ENCODE measurements at places on chromosomes 7 and 10.

DNA sequence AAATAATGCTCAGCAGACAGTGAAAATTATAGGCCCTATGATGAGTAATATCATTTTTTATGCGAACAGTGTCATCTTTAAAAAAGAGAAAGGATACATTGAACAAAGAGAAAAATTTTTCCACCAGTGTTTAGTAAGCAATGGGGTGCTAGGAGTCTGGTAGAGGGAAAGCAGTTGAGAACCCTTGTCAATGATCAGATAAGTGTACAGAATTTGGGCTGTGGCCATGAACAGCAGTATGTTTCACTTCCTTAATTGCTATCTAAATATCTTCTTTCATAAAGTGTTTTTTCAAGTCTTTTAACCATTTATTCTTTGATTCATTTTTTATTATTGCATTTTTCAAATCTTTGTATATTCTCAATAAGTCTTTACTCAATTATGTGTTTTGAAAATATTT, 750.7 kb upstream of the KCND2 start:
- no peak for DNase-seq

DNA sequence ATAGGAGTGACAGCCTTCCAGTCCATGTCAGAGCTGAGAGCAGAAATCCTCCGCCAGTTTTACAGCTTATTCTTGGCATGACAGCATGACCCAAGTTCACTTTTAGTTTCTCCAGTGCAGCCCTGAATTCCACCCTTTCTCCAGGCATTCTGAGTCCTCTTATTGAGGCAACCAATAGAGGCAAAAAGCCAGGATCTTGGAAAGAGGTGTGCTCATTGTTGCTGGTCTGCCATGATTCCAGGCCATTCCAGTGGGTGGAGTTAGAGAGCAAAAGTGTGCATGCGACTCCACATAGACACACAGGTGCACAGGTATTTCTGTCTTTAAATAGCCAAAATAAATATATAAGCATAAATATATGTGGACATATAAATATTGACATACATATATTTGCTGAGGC, 224.7 kb upstream of the ADARB2 start:
- DNase-seq = no peak

DNA sequence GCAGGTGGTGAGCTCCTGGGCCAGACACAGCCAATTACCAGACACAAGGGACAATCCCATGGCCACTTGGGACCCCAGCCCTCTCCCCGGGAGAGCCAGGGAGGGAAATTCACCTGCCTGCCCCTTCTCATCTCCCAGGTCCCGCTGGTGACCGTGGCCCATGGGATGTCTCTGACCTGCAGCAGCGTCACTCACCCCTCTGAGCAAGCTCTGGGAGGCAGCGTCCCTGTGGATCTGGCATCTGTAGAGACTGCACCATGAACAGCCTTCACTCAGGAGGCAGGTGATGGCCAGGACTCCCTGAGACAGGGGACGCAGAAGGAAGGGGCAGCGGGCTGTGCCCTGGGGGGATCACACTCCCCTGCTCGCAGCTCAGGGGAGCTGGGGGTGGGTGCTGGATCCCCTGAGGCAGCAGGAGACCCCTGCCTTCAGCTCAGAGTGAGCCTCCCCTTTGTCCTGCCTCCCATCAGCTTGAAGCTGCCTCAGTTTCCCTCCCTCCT, 90.8 kb downstream of the FOXL3 start:
- DNase-seq = no peak

- DNase-seq = no peak
Observed at GRCh38 chr7:94697035-94697974, 41.4 kb upstream of the SGCE start.

GRCh38 chr7:12231097-12231496, 20.0 kb downstream of the TMEM106B start:
- no peak for DNase-seq

GRCh38 chr7:82805527-82805960, 357.1 kb downstream of the PCLO start:
- no peak for DNase-seq

DNA sequence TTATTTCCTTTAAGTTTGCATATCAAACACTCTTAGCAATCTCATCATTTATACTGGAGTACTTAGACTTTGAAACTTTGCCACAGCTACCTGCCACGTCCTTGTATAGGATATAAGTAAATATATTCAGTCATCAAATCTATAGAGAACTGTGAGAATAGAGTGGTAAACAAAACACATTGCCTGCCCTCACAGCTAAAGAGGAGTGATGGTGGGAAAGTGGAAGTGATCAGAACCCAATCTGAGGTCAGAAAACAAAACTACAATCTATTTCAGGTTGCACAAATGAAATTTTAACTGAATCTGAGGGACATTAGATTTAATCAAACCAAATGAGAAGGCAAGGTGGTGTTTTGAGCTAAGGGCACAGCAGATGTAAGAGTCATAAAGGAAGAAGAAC, 74.8 kb downstream of the ZEB1 start:
- no peak for DNase-seq

DNA sequence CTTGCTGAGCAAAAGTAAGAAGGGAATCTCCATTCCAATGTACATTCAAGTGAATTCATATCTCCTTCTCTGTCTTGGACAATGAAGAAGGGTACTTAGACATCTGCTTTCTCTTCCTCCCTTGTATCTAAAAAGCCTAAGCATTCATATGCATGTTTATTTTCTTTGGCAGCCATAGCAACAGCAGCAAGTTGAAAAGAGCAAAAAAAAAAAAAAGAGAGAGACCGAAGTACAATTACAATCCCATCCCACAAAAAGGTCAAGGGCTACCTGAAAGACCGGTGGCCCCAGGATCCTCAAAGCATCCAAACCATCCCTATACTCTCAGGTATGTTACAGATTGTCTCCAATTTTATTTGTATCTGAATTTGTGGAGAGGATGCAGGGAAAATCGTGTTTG, 4.1 kb downstream of the OR2F1 start:
- no peak for DNase-seq

GRCh38 chr7:40507166-40507565, 372.4 kb downstream of the SUGCT start:
- no peak for DNase-seq

GRCh38 chr7:28061824-28062196, 118.8 kb downstream of the JAZF1 start:
- no peak for DNase-seq

DNA sequence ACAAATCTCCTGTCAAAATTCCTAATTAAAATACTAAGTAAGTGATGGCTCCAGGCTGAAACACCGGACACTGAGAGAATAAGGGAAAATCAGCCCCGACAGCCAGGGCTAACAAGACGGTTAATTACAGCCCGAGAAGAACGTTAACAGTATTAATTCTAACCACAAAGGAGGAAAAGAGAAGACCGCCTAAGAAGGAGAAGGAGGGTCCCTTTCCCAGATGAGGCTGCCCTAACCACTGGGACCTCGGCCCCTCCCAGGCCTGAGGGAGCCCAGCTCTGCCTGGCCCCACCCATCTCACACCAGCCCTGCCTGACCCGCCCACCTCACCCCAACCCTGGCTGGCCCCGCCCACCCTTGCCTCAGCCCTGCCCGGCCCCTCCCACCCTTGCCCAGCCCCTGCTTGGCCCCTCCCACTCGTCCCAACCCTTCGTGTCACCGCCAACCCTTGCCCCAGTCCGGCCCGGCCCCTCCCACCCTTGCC, 51.3 kb downstream of the PWWP2B start:
- DNase-seq = peak; percentile 57

DNA sequence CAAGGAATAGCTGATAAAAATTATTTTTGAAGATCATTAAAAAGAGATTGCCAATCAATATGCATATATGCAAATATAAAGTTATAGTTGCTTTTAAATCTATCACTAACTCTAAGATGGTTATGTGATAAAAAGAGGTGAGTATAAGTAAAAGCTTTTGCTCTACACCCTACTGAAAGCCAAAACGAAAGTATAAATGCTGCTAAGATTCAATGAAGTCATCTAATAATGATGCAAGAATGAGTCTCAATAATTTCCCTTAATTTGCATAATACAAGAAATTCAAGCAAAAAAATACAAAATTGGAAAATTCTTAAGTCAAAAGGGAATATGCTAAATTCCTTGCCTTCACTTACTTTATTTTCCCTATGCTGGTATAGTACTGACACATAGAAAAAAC, 75.2 kb downstream of the WAPL start:
- DNase-seq = no peak

- no peak for DNase-seq
Observed at GRCh38 chr10:105185161-105185560, 544.1 kb downstream of the SORCS3 start.

DNA sequence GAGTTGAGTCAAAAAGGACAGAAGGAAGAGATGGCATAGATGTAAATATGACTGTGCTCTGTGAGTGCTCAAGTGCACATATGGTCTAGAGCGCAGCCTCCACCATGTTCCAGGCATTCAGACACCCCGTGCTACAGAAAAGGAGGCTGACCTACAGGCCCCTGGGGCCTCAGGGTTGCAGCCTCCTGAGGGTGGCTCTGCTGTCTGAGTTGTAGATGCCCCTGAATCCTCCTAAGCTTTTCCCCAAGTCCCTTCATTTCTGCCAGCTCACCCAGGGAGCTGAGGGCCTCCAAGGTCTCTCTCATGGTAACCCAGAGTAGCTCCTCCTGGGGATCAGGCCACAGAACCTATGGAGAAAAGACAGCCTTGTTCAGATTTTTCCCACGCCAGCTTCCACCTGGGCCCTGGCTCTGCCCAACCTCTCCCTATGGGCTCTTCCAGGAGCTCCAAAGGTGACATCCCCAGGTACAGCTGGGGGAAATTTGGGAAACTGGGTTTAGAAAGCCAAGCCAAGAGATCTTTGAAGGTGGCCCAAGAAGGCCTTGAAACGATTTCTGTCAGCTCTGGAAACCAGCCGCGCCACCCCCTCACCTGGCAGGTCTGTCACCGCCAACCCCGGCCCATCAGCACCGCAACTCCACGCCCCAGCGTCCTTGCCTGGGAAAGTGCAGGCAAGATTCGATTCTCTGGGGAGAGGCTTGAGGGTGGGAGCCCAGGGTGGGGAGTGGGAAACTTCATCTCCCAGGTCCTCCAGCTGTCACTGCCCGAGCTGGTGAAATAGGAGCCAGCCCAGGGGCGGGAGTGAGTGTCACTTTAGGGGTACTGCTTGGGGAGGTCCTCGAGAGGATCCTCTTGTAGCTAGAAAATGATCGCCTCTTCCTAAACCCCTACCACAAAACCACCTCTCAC, 2.4 kb downstream of the ZNF467 start:
- no peak for DNase-seq

- no peak for DNase-seq
Observed at GRCh38 chr7:7921830-7922229, 46.8 kb upstream of the GLCCI1 start.

- no peak for DNase-seq
Observed at GRCh38 chr7:115782696-115783490, 247.7 kb downstream of the TFEC start.

DNA sequence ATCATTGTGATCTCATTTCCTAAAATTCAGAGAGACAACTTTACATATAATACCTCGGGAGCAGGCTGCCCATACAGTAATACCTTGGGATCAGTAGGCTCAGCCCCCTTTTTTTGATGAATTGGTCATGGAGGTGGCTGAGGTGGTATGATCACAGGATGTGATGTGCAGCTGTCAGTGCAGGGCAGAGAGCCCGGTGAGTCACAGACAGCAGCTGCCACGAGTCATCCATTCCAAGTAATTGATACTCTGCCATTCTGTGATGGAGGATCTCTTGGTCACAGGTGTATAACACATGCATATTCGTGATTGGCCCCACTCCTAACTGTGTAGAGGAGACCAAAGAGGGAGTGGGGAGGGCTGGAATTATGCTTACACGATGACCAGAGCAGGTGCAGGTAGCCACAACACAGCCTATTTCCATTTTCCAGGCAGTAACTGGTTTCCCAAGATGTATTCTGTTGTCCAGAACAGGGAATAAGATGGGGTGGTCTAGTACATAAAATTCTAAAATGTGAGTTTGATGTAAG, 14.1 kb downstream of the NRCAM start:
- no peak for DNase-seq

- DNase-seq = peak; percentile 58
Observed at GRCh38 chr7:21939136-21939857, 6.4 kb downstream of the CDCA7L start.

DNA sequence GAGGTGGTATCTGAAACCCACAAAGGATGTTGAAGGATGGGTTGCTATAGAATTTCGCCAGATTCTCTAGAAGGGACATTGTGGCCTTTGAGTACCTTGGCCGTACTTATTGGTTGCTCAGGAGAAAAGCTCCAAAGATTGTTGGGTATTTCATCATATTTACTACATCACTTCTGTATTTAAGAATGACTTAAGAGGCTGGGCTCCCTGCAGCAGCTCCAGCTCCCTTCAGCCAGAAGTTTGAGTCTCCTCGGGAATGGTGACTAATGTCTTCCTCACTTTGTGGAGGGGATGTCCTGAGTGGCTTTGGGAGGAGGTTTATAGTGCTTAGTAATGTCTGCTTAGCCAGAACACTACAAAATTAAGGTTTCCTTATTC, 18.1 kb downstream of the MINDY4 start:
- no peak for DNase-seq

DNA sequence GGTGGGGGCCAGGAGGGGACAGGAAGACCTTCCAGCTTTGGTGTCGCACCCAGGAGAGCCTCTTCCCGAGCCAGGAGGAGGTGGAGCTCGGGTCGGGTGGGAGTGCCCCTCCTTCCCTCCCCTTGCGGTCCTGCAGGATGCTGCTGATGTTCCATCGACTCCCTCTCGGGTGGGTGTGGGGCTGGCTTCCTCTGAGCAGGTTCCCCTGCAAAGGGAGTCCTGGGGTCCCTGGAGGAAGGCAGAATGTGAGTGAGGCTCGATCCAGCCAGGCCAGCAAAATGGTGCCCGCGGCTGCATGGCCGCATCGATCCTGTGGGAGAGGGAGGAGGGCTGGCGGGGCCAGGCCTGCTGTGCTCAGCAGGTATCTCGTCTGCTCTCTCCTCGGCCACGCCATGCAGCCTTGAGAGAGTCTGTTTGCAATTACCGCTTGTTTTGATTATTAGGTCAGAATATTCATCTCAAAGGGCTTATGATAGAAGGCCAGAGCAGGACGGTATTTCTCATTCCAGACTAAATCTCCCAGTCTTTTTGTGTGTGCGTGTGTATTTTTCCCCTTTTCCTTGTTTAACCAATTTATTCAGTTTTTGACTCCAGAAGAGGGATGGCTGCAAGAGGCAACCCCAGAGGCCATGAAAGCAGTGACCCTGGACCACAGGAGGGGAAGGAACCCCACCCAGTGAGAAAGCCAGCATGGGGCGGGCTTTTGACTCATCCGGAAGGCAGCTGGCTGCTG, 137.3 kb upstream of the ZMIZ1 start:
- DNase-seq = no peak

DNA sequence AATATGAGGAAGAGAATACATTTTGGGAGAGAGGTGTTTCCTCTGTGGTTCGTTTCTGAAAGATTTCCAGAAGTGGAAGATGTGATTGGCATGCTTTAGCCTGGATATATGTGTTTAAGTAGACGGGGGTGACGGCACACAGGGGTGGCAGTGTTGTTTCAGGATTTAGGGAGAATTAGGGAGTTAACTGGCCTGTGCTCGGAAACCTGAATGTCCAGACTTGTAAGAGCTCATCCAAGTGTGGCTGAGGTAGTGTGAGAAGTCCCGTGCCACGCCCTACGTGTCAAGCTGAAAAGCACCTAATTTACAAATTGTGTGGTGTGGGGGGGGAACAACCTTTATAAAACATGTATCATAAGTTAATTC, 1.1 kb downstream of the RALA start:
- DNase-seq = no peak

All from stimulated activated CD4-positive, alpha-beta T cell treated with anti-CD3 and anti-CD28 coated beads, Interleukin-4, amount 100 ng/mL, for 48 hours (primary cell).